ENCODE measurements at places on chromosomes 6 and 20.

DNA sequence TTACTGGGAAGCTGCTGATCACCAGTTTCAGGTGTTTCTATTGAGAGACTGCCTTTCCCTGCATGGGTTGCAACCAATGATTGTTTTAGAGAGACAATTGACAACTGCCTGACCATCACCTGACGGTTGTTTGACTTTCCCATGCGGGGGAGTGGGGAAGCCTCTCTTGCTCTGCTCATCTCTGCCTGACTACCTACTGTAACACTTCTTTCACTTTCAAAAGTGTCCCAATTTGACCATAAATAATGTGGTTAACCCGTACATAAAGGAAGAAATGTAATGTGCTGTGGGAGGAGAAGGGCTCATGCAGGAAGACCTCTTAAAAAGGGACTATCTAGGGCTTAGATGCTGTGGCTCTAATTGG is 122.1 kb upstream of the PHACTR1 start:
- DNase-seq, result no peak

GRCh38 chr6:110053395-110054240 is 75.5 kb downstream of the GPR6 start:
- peak; percentile 58 for DNase-seq

DNA sequence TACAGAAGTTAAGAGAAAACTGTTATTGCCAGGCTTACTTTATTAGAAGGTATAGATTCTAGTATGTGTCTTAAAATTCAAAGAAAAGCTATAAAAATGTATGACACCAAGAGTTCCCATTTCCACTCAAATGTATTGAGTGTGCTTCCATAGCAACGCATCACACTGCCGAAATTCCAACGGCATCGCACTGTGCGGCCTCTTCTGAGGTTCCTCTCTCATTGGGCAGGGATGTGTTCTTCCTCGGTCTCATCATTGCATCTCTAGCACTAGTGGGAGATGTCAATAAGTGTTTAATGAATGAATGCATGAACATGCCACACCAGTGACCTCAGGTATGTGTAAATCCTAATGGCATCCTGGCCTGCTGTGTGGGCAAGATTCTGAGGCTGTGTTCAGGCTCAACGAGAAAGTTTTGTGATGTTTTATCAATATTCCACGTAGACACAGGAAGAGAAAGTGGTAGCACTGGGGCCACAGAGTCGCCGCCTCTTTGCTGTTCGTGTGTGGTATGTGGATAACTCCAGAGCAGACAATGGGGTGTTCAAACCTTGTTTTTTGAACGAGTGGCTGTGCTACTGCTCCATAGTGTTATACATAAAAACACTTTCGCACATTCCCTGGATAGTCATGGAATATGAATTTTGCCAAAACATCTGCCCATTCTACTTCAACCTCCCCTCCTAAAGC is 171.6 kb downstream of the ADGB start:
- DNase-seq, result no peak

GRCh38 chr20:50580016-50580747 is 70.0 kb downstream of the PTPN1 start:
- no peak for DNase-seq

- no peak for DNase-seq
Observed at GRCh38 chr6:6701864-6702263, 113.3 kb downstream of the LY86 start.

DNA sequence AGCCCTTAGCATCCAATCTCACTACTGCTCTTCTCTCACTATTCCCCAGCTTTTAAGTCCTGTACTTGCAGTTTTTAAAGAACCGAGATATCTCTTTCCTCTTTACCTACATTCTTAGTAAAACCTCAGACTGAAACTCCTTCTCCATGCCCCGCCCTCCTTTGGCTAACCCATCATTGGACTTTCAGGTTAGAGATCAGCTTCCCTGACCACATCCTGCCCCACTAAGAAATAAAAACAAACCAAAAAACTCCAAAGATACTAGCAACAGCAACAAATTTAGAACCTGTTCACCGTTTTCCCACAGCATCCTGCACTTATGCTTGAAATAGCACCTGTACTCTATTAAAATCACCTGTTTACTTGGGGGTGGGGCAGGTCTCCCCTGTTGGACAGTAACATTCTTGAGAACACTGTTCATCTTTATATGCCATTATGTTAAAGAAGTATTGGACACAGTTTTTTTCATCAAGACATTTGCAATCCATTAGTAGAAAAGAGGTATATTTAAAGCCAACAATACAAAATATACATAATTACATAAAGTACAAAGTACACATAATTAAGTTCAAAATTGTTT is 16.3 kb upstream of the SMAP1 start:
- no peak for DNase-seq

DNA sequence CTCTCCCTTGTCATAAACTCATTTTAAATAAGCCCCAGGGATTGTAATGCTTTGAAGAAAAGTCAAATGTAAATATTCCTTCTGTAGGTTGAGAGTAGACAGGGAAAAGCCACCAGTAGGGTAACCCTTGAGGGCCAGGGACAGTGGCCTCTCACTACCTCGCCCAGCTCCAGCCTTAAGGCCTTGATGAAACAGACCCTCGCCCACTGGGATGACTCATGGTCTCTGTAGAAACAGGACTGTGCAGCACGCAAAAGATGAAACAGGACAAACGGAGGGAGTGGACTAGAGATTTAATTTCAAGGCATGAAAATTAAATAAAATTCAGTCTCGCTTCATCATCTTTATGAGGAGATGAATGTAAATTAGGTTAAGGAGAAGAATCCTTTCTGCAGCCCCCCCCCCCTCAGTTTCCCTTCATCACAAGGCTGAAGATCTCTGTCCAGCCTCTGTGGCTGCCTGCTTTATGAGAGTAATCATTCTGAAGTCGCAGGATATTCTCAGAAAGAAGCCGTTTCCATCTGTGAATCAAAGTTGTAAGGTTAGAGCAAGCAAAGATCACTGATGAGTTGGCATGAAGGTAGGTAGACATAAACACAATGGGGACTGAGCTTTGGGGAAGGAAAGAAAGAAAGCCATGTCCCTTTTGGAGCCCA is 60.4 kb downstream of the TMEM200A start:
- DNase-seq, result no peak

GRCh38 chr6:110356778-110357177 is 1.4 kb downstream of the METTL24 start:
- no peak for DNase-seq

DNA sequence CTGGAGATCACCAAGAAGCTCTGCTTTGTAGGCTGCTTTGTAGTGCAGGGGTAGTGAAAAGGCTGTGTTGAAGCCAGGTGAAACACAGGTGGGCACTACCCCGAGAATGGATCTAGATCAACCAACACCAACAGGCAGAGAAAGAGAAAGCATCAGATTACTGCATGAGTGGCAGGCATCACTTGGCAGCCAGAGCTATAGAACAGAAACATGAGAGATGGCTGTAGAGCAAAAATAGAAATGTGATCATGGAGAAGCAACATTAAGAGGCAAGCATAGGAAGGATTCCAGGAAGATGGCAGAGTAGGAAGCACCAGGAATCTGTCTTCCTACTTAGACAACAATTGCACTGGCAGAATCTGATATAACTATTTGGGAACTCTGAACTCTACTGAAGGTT is 311.1 kb upstream of the TCF21 start:
- no peak for DNase-seq

DNA sequence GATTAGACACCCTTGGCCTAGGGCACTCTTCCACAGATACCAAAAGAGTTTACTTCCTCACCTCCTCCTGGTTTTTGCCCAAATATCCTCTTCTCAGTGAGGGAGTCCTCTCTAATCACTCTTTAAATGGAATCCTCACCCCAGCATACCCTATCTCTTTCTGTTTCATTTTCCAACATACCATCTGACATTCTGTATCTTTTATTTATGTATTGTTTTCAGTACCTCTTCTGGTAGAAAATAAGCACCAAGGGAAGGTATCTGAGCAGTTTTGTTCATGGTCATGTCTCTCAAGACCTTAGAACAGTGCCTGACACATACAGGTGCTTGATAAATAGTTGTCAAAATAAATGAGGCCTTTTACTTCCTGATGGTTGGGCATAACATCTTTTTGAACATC is 55.1 kb downstream of the KIAA0408 start:
- DNase-seq, result no peak

- no peak for DNase-seq
Observed at GRCh38 chr6:144555066-144555465, 269.9 kb downstream of the UTRN start.

- DNase-seq, result no peak
Observed at GRCh38 chr20:38065764-38066375, 32.3 kb downstream of the RPRD1B start.

DNA sequence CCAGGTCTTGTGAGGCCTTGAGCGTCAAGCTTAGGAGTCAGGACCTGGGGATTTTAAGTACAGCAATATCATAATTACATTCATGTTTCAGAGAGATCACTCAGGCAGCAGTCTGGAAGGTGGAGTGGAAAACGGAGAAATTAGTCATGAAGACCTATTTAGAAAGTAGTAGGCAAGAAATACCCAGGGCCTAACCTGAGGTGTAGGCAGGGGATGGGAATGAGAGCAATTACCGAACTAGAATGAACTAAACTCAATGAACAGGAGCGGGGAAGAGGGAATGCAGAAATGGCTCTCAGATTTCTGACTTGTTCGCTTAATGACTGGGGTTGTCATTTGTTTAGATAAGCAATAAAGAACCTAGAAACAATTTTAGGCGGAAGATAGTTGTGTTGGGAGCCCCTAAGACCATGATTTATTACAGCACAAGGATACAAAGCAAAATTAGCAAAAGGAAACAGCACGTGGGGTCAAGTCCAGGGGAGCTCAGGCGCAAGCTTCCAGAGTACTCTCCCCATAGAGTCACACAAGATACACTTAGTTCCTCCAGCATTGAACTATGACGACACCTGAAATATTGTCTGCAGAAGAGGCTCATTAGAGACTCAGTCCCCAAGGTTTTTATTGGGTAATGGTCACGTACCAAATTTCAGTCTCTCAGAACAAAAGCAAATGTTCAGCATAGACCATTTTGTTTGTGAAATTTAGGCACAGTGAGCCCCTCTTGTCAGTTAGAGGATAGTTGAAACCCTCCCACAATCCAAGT is 178.8 kb upstream of the AKAP12 start:
- DNase-seq, result no peak

GRCh38 chr20:24437196-24438082 is 32.0 kb upstream of the SYNDIG1 start:
- DNase-seq, result no peak

DNA sequence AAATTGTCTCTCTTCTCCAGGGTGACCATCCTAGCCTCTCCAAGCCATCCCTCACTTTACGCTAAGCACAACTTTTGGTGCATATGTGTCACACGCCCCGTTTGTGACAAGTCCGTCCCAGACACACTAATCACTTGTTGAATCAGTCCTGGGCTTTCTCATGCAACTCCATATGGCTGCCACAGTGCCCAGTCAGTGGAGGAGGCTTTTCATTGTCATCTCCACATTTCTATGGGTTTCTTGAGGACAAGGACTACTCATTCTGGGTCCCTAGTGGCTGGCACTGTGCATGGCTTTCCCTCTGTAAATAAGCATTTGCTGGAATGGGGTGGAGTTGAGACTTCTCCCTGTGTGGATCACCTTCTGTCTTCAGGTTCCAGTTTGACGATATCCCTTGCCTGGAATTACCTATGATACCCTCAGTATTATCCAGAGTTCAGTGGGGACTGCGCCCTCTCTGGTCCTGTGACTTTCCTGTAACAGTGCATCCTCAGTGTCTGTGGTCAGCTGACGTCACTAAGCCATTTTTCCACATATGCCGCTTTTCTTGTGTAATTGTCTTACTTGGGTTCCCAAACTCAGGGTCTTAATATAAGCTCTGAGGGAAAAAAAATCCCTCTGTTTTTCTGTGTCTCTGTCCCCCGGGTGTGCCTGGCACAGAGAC is 59.8 kb upstream of the MYL9 start:
- DNase-seq, result no peak

- DNase-seq, result no peak
Observed at GRCh38 chr6:80329496-80329895, 223.0 kb downstream of the BCKDHB start.

- no peak for DNase-seq
Observed at GRCh38 chr20:11216451-11217314, 542.9 kb upstream of the JAG1 start.

- no peak for DNase-seq
Observed at GRCh38 chr6:52108128-52108527, 20.7 kb upstream of the PKHD1 start.

GRCh38 chr20:47089151-47089550 is 194.5 kb downstream of the EYA2 start:
- DNase-seq, result no peak

- no peak for DNase-seq
Observed at GRCh38 chr6:11637266-11637665, 99.7 kb downstream of the TMEM170B start.

GRCh38 chr6:1760876-1761275 is 151.2 kb downstream of the FOXC1 start:
- DNase-seq, result no peak

DNA sequence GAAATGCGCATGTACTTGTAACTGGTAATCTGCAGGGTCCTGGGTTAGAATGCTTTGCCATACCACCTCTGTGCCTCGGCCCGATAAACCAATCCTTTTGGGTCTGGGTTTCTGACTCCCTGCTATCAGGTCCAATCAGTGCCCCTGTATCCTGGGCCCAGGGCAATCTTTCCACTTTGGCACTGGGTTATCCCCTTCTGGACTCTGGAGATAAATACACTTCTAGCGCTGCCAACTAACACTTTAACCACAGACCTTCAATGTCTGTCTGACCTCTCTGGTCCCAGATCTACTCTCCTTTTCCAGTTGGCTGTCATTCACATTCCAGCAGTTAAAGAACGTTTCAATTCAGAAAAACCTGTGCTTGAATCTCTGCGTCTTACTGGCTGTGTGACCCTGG is 55.3 kb downstream of the DNAAF9 start:
- no peak for DNase-seq

DNA sequence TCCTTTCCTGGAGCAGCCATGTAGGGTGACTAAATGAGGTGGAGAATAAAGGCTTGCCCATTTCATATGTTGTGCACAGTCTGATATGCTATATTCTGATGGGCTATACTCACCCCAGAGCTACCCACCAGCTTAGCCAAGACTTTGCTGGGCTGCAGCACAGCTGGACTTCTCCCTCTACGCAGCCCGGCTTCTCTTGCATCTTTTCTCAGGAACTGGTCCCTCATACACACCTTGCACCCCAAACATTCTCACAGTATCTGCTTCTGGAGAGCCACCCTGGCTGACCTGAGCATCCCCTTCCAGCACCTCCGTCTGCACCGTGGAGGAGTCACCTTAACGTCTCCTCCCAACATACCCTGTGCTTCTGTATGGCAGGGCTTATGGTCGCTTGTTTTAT is 150.8 kb upstream of the PMEPA1 start:
- no peak for DNase-seq

DNA sequence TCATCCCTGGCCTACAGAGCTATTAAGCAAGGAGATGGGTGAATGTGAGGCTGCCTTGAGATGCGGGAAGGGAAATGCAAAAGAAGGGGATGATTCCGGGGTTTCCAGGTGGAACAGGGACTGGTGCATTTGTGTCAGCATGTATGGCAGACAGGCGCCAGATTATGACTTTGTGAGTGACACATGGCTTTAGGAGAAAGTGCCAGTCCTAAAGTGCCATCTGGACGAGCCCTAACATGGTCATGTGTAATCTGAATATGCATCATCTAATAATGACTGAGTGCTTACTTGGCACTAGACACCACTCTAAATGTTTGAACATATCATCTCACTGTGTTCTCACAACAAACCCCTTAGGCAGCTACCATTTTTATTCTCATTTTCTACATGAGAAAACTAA is 195.0 kb upstream of the TSHZ2 start:
- DNase-seq, result no peak

- no peak for DNase-seq
Observed at GRCh38 chr6:84332139-84333034, 104.9 kb upstream of the CEP162 start.

- DNase-seq, result no peak
Observed at GRCh38 chr20:9179867-9180266, 111.0 kb downstream of the PLCB4 start.
